ENCODE measurements at places on chromosomes 1 and 21.

GRCh38 chr1:29974316-29974724 lies 738.0 kb downstream of the PTPRU start:
- no peak for DNase-seq

GRCh38 chr1:31399976-31400375 lies 13.0 kb upstream of the SERINC2 start:
- DNase-seq, result no peak

DNA sequence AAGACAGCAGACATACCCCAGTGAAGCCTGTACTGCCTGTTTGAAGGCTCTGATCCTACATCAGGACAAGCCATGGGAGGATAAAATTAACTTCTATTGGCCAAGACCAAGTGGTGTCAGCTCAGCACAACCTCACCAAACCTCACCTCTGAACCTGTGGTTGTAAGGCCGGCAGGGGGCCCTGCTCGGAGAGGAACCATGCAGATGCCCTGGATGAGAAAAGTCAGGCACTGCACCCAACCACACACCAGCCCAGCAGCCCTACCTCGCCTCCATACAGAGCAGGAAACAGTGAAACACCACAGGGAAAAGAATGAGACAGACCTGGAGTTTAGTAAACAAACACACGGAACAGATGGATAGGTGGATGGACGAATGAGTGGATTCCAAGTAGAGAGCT lies 70.0 kb upstream of the PAX7 start:
- DNase-seq, result no peak

- peak; percentile 62 for DNase-seq
These were observed 38.6 kb upstream of the GPR137B start for GRCh38 chr1:236103646-236104218.

DNA sequence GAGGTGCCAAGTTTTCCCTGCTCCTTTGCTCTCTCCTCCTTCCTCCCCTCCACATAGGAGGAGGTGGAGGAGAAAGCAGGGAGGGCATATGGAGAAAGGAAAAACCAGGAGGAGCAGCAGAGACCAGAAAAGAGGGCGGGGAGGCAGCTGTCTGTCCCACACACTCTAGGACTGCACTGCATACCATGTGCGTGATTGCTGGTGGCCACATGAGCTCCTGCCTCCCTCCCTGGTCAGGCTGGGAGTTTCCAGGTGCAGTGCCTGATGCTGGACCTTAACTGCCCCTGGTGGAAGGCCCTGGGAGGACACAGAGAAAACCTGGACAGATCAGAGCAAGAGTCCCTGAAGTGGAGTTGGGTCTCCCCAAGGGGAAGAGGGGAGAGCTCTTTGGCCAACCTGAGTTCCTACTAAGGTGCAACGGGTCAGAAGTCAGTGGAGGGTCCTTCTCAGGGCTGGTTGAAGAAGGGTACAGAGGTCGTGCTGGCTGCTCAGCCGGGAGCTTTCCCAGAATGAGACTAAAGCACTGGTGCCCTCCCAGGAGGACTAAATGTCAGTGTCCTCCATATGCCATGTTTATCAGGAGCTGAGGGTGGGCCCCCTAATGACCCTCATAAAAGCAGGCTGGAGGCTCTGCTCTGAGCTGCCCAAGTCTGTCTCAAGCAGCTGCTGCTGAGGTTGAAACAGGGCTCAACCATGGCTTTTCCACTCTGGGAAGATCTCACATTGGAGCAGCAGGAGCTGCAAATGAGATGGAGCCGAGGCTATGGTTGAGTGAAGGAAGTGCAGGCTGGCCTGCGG lies 3.5 kb upstream of the LGR6 start:
- DNase-seq, result no peak

DNA sequence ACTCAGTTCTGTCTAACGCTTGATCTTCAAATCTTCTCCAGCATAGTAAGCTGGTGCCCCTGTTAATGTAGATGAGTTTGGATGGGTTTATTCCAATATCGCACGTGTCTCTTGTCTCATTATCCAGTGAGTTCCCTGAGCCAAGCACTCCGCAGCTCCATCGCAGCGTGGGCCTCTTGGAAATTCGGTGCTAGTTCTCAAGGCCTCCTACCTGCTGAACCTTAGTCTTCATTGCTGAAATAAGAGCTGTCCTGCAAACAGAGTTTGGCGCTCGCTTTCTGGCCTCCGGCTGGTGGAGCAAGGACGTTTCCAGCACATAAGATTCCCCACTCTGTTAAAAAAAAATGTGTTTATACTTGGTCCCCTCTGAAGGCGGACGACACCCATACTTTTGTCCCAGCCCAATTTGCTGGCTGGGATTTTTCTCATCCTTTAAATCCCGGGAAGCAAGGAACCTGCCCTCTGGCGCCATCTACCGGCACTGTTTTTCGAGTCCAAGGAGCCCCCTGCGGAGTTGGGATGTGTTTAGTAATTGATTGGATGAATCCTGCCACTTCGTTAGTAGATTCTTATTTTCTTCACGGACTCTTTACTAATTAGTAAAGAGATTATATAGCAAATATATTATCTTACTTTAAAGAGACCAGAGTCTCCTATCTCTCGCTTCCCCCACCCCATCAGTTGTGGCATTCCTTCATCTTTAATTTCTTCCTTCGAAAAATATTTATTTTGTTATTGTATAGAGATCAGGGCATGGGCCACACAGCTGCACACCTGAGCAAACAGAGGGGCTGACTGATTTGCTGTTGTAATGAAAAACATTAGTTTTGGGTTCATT lies 14.7 kb downstream of the JUN start:
- DNase-seq, result peak; percentile 50

DNA sequence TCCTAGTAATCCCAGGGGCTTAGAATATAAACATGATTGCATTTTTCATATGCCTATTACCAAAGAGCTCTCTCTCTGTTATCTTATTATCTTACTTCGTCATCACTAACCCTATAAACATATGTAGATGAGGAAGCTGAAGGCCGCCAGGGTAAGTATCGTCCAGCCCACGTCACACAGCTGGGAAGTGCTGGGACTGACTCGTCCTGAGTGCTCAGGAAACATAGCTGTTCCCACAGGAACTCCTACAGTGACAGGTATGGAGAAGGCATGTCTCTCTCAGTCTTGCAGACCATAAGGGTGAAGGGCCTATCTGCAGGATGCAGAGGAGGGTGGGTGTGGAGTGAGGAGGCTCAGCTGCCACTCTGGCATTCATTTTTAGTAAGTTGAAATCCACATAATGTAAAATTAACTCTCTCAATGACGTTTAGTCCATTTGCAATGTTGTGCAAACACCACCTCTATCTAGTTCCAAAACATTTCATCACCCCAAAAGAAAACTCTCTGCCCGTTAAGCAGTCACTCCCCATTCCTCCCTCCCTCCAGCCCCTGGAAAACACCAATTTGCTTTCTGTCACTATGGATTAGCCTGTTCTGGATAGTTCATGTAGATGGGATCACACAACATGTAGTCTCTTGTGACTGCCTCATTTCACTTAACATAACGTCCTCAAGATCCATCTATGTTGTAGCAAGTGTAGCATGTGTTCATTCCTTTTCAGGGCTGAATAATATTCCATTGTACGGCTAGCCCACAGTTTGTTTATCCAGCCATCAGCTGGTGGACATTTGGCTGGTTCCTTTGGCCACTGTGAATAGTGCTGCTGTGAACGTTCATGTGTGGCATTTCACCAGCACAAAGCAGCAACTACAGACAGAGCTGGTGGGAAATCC lies 68.3 kb downstream of the TCP10L start:
- DNase-seq, result no peak

- DNase-seq, result no peak
These were observed 44.9 kb upstream of the PCBP3 start for GRCh38 chr21:45598666-45599065.

- no peak for DNase-seq
These were observed 40.4 kb upstream of the LRRN2 start for GRCh38 chr1:204725821-204726448.

DNA sequence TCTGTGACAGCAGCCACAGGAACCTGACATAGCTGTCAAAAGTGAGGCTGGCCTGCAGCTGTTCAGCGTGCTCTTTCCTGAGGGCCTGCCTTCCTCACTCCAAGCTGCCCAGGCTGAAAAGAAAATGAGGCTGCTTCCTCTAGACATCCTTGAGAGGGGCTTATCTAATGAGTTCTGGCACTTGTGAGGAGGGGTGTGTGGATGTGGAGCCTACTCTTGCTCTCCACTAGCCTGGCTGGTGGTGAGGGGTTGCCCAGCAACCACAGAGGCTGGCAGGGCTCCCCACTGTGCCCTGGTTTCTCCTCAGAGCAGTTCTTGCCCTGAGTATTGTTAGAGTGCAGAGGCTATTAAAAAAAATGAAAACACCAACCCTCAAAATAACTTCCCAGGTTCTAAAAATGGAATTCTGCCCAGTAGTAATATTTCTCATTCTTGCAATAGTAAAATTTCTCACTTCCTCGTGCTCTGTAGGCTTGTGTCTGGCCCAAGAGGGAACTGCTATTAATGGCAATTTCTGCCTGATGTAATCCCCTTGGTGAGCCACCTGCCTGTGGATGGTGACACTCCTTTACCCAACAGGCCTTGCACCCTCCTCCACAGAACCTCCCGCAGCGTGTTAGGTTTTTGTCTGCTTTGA lies 52.6 kb upstream of the EPS8L3 start:
- peak; percentile 8 for DNase-seq

DNA sequence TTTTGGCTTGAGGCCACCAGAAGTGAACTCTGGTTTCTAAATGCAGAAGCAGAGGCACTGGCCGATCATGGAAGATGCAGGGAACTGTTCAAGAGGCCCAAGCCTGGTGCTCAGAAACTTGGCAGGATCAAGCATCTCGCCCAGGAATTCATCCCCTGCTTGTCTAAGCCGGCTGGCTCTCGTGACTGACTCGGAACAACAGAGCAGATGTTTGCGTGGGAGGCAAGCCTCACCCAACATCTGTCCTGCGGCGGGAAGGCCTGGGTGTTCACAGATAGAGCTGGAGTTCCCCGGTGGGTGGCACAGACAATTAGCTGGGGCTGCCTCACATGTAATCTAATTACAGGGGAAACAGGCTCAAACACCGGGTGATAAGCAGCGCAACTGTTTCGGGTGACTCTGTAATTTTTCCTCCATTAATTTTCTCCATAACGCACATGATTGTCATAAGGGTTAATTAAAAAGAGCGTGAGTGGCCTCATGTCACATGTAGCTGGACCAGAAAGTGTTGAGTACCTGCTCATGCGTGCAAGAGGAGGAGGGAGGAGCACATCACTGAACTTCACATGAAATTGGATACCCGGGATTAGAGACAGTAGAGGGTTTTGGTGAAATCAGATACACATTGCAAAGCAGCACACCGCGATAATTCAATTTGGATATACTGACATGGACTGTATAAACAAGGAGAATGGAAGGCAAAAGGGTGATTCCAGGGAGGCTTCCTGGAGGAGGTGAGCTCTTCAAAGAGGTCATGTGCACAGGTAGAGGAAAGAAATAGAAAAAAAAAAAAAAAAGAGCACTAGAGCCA lies 180.0 kb downstream of the ETS2 start:
- DNase-seq, result peak; percentile 66

DNA sequence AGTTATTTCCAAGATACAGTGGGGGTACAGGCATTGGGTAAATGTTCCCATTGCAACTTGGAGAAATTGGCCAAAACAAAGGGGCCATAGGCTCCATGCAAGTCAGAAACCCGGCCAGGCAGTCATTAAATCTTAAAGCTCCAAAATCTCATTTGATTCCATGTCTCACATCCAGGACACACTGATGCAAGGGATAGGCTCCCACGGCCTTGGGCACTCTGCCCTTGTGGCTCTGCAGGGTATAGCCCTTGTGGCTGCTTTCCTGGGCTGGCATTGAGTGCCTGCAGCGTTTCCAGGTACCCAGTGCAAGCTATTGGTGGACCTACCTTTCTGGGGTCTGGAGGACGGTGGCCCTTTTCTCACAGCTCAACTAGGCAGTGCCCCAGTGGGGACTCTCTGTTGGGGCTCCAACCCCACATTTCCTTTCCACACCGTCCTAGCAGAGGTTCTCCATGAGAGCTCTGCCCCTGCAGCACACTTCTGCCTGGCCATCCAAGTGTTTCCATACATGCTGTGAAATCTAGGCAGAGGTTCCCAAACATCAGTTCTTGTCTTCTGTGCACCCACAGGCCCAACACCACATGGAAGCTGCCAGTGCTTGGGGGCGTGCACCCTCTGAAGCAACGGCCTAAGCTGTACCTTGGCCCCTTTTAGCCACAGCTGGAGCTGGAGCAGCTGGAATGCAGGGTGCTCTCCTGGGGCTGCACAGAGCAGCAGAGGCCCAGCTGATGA lies 67.2 kb downstream of the HS2ST1 start:
- DNase-seq, result no peak

DNA sequence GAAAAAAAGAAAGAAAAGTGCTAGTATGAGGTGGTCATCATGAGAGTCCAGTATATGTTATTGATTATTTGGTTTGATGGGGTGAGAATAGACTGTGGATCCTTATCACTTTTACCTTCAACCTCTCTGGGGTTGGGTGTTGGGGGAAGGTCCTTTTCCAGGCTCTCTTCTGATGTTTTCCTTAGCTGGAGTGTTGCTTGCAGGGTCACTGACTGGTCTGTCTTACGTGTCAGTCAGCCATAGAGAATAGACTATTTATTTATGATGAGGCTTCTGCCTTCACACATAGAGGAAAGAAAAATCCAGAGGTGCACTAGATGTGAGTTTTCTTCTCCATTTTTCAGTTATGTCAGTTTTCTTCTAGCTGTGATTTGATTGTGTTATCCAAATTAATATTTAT lies 36.5 kb downstream of the MAP3K21 start:
- DNase-seq, result no peak

GRCh38 chr1:60581455-60582220 lies 500.7 kb upstream of the NFIA start:
- no peak for DNase-seq

- no peak for DNase-seq
These were observed 299.8 kb downstream of the DISC1 start for GRCh38 chr1:231926340-231926739.

DNA sequence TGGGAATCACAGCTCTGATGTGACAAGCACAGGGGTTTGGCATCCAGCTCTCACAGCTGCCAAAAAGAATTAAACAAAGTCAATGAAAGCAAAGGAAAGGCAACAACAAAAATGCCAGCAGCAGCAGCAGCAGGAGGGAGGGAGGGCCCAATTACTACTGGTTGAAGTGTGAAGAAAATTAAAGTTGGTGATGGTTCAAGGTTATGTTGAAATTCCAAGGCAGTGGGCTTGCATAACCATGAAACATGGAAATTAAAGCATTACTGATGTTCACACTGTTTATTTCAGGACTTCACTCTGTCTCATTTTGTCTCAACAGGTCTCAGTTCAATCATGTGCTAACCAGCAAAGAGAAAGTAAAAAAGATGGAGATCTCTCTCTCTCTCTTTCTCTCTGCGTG lies 220.3 kb upstream of the LYPLAL1 start:
- no peak for DNase-seq

DNA sequence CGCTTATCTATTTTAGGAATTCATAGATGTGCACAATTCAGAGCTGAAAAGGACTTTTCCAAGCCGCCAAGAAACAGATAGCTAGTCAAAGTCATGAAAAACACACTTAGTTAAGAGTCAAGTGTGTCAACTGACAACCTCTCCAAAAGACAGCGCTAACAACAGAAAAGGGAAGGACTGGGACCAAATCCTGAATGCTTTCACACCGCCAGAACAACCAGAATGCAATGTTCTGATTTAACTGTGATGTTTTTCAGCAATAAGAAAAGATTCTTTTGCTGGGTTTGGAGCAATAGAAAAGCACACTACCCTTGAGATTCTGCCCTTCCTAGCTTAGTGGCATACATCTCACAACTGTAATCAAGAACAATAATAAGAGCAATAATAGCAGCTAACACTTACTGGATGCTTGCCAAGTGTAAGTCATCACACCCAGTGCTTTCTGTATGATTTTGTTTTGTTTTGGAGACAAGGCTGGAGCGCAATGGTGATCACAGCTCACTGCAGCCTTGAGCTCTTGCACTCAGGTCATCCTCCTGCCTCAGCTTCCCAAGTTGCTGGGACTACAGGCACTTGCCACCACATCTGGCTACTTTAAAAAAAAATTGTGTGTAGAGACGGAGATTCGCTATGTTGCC lies 33.9 kb upstream of the SDC3 start:
- DNase-seq, result no peak

Data from activated CD8-positive, alpha-beta memory T cell treated with anti-CD3 and anti-CD28 coated beads, Interleukin-2, amount 10 ng/mL, durations not matched to agents 7 days and 5 days (primary cell).